RWPE2 (cell line): ENCODE measurements at places on chromosomes 7 and 10.

DNA sequence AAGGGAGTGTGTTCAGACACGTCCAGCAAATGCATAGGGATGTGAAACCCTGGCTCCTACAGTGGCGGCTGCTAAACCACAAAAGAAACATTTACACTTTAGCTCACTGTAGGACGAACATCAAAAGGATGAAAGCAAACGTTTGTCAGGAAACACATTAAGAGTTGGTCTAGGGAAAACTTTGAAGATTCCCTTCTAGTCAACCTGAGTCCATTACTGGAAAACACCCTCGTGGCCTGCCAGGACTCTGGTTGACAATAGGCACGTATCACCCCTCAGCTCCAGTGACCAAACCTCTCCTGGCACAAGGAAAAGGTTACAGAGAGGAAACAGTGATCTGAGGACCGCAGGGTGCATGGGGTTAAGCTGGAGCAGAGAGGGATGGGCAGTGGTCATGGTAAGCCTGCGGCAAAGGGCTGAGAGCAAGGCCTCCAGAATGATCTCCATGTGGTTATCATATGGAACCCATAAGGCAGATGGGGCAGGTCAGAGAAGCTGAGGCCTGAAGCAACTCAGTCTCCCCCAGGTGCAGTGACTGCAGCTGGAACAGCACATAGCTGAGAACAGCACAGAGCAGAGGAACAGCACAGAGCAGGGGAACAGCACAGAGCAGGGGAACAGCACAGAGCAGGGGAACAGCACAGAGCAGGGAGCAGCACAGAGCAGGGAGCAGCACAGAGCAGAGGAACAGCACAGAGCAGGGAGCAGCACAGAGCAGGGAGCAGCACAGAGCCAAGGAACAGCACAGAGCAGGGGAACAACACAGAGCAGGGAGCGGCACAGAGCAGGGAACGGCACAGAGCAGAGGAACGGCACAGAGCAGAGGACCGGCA is 49.9 kb downstream of the CHST15 start:
- no peak for DNase-seq

DNA sequence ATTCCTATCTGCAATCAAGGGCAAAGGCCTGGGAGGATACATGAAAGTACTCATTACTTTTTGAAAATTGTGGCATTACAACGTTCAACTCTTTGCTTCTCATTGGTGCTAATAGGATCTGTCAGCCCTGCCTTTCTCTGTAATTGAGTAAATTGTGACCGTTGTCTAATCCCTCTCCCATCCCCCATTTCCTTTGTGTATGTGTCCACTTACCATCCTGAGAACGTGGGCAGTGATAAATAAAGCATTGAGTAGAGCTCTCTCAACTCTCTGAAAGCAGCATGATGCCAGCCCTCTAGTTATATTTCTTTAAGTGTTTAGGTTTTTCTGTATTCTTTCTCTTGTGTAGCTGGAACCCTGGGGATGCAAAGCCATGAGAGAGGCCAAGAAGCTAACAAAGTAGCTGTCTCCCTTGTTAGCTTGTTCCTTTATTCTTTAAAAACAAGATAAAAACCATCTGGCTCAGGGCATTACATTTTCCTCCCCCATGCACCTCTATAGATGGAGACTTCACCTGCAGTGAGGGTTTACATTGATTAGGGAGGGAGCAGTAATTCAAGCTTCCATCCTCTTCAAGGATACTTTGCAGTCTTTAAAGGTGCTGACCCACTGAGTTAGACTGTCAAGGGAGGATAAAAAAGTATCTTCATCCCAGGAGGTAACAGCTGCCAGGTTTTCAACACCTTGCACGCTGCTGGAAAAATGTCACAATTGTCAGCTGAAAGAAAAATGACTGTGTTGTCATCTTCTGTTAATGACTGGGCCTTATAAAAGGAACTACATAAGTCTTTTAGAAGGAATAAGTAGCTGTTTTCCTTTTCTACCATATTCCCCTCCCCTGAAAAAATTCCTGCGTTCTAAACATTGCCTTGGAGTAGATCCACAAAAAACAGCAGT is 112.3 kb downstream of the BTRC start:
- no peak for DNase-seq

- DNase-seq, result peak; percentile 19
Measured at GRCh38 chr7:158271646-158272045, 316.0 kb downstream of the PTPRN2 start.

- no peak for DNase-seq
Measured at GRCh38 chr7:55075464-55076021, 56.7 kb downstream of the EGFR start.

DNA sequence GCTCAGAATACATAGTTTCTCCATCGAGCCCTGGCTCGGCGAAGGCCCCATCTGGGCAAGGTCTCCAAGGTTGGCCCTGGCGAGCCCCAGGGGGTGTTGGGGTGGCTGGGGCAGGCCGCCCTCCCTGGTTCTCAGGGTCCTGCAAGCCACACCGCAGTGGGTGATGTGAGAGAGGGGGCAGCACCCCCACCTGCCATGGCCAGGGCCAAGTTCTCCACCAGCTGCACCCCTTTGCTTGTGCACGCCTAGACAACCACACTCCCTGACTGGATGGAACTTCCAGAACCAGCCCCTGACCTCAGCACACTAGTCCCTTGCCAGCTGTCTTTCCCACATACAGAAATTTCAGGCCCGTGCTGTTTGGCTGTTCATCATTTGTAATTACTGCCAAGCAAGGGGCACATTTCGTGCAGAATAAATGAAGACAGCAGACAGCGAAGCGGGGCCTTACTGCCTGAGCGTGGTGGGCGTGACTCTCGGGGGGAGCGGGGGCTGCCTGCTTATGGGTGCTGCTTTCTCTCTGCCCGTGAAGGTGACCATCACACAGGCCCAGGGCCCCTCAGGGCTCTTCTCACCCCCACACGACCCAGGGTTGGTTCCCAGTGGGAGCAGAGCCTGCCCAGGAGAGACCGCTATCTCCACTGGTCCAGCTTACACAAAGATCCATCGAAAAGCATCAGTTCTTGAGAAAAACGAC is 85.9 kb downstream of the ADARB2 start:
- DNase-seq, result no peak
